ENCODE measurements at places on chromosomes 16 and 17.

GRCh38 chr16:84194470-84195200 lies 3.7 kb downstream of the ADAD2 start:
- no peak for DNase-seq

- no peak for DNase-seq
These were observed 171.0 kb downstream of the KATNIP start for GRCh38 chr16:27720731-27721530.

DNA sequence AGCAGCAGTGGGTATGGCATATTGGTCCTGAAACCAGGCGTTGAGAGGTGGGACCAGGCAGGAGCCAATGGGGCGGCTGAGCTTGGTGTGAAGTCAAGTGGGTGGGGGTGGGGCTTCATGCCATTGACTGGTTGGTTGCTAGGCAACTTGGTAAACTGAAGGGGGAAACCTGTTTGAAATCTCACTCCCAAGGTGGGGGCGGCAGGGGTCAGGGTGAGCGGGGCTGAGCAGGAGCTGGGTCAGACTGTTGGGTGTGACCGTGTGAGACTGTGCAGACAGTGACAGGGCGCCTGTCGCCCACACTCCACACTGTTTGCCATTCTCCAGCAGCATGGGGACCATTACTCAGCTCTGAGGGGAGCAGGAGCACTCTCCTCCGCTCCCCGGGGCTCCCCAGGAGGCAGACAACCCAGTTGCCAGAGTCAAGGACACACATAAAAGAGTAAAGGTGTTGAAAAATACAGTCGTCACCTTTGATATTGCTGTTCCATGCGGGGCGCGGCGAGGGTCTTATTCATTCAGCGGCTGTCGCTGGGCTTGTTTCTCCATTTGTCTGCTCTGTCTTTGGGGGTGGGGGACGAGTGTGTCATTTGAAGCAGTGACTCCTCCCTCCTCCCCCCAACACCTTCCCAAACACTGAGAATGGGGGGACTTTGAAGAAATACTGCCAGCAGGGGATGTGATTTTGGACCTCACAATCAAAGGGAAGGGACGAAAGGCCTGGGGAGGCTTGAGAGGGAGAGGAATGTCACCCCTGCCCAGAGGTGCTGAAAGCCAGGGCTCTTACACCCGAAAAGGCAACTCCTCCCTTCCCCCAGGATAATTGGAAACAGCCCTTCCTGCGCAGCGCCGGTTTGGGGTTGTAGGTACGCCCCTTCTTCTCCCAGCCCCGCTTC lies 1.2 kb upstream of the EFNB3 start:
- no peak for DNase-seq

DNA sequence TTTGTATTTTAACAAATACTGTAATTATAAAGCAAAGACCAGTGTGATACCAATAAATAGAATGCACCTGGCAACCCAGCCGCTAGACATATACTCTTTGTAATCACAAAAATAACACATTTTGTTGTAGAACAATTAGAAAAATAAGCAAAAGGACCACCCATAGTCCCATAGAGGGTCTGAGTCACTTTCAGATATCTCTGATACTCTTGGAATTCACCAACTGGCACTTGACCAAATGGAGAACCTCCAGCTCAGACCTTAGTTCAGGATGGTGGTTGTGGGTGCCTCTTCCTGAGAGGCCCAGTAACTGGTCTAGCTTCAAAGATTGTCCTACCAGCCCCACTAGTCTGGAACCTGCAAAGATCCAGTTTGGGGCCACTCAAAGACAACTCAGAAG lies 789 bp upstream of the TERF2 start:
- no peak for DNase-seq

DNA sequence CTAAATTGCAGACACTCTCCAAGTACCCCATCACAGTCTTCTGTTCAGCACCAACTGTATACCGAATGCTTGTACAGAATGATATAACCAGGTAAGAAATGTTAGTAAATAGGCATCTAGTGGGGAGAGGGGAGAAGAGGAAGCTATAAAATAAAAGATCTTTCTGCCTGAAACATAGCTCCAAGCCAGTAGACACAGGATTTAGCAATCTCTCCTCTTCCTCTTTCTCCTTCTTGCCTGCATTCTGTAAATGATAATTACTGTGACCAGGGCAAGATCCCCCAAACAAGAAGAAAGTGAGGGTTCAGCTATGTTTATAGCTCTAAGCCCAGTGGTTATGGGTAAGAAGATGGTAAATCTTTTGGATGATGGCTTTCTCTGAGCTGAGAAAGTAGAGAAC lies 17.9 kb downstream of the ACSM3 start:
- no peak for DNase-seq

GRCh38 chr16:8623634-8624033 lies 2.1 kb downstream of the METTL22 start:
- DNase-seq: no peak

DNA sequence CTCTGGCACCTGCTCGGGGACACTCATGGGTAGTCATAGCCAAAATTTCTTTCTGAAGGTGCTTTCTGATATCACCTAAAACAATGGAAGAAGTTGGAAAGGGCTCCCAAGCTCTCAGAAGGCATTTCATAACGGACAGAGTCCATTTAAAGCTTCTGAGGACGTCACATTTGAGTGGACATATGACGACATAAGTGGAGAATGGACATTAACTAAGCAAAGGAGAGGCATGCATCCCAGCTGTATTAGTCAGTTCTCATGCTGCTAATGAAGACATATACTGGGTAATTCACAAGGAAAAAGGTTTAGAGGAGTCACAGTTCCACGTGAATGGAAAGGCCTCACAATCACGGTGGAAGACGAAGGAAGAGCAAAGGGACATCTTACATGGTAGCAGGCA lies 260.2 kb upstream of the DYNLRB2 start:
- DNase-seq: no peak

DNA sequence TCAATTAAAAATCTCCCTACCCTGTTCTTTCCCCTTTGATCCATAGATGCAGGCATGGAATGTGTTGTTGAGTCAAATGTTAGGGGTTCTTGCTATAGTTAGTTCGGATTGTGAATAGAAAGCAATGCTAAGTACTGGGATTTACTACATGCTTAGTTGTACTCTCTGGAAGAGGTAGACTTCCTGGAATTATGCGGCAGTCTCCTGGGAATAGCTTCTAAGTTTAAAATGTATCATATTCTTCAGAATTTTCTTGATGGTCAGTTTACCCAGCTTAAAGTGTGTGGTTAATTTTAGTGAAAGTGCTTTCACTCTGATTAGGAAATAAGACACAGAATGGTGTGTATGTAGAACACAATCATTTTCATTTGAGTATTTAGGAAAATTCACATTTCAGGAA lies 3.5 kb downstream of the CLTC start:
- DNase-seq: no peak

DNA sequence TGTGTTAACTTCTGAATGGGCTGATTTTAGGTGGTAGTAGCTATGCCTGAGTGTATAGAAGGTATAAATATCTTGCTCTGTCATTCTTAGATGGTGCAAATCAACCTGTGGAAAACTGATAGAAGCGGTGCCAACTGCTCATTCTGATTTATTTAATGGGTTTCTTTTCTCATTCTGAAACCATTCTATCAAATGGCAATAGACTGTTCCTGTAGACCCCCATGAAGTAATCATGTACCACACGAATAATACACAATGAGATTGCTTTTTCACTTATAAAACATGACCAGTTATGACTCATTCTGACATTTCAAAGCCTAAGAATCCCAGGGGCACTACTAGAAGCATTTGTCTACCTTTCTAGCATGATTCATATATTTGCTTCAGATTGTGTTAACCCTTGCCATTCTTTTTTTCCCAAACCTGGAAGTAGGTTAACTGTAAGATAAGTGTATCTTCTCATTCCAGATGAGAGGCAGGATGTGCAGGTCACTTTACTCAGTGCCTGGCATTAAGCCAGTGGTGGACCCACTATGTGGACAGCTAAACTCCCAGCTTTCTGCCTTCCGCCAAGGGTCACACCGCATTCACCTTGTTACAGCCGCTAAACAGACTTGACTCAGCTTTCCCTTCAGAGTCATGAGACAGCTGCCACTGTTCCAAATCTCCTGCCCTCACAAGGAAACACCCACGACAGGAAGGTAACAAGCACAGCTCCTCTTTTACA lies 16.4 kb upstream of the SLC16A11 start:
- DNase-seq: peak; percentile 50

- no peak for DNase-seq
These were observed 5.7 kb upstream of the RAB40B start for GRCh38 chr17:82703935-82704865.

Measured in activated CD4-positive, alpha-beta T cell treated with anti-CD3 and anti-CD28 coated beads, Interleukin-2, Interleukin-4, amounts not matched to agents 100 ng/mL and 50 ng/mL, durations not matched to agents 16 hours and 8 hours (primary cell).